Umbilical cord (tissue), 2 donors: ENCODE measurements at places on chromosomes 4 and X.

DNA sequence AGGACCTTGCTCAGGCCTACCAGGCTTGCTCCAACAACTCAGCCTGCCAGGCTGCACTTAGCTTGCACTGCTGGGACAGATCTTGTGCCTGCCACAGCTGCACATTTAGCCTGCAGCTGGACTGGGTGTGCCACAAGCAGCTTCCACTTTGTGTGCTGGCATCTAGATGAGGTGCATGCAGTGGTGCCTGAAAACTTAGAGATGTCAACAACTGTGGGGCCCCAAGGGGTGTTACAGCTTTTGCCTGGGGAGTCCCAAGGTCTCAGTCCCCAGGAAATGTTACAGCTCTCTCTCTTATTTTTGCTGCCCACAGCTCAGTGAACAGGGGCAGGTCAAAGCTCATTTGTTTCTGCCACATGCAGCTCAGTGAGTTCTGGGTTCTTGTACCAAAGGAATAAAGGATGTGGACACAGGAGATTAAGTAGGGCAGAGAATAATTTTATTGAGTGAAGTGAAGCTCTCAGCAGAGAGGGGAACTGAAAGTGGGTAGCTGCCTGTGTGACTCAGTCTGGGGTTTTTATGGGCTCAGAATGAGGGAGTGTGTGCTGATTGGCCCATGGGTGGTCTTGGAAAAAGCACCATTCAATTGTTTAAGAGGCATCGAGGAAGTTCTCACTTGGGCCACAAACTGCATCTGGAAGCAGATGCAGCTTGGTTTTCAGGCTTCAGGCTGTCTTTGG is 828.3 kb downstream of the TECRL start:
- no peak for DNase-seq

GRCh38 chr4:98516042-98516440 is 142.4 kb downstream of the TSPAN5 start:
- no peak for DNase-seq

- DNase-seq = no peak
These were observed 56.6 kb downstream of the FAM193A start for GRCh38 chr4:2593003-2593402.

DNA sequence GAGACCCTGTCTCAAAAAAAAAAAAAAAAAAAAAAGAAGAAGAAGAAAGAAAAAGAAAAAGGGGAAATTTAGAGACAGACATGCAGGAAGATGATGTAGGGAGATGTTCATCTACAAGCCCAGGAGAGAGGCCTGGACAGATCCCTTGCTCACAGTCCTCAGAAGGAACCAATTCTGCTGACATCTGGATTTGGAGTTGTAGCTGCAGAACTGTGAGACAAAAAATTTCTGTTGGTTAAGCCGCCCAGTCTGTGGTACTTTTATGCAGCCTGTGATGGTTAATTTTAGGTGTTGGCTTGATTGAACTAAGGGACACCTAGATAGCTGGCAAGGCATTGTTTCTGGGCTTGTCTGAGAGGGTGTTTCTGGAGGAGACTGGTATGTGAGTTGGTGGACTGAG is 10.1 kb upstream of the STIM2 start:
- DNase-seq = no peak

GRCh38 chr4:81814987-81815541 is 343.4 kb upstream of the RASGEF1B start:
- peak; percentile 31 for DNase-seq

- DNase-seq = no peak
These were observed 118.4 kb upstream of the TLL1 start for GRCh38 chr4:165754664-165755063.

DNA sequence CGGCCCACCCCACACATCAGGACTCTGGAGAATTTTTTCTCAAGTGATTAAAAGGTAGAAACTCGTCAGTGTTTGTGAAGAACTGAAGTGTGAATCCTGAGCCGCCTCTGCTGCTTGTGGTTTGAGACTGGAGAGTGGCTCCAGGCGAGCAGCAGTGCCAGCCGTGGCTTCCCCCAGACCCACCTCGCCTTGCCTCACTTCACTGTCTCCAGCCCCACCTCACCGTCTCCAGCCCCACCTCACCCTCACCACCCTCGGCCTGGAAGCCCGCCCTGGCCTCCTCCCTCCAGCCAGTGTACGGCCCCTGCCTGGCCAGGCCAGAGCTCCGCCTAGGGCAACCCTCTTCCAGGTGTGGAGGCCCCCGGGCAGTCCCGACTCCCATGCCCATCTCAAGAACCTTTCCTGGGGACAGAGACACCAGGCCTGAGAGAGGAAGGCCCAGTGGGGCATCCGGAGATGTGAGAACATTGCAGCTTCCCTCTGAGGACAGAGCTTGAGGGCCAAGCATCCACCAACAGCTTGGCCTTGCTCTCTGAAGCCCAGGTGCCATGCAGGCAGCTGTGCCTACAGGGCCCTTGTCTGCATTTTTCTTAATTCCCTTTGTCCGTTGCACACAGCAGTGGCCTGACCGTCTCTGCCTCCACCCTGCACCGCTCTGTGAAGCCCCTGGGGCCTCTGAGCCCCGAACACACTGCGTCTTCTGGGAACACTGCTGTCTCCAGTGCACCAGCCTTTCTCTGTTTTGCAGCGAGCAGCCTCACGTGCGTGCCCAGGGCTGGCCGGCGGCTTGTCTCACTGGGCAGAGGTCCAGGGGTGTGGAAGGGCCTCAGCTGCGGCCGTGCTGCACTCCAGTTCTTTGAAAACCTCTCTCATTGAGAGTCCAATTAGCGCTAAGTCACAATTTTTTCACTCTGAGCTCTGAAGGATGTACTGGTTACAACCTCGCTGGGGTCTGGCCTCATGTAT is 13.8 kb downstream of the SH3BP2 start:
- peak; percentile 72 for DNase-seq

- no peak for DNase-seq
These were observed 6.2 kb downstream of the S100P start for GRCh38 chr4:6699903-6700302.

GRCh38 chr4:52925531-52925968 is 63.4 kb downstream of the RASL11B start:
- no peak for DNase-seq

DNA sequence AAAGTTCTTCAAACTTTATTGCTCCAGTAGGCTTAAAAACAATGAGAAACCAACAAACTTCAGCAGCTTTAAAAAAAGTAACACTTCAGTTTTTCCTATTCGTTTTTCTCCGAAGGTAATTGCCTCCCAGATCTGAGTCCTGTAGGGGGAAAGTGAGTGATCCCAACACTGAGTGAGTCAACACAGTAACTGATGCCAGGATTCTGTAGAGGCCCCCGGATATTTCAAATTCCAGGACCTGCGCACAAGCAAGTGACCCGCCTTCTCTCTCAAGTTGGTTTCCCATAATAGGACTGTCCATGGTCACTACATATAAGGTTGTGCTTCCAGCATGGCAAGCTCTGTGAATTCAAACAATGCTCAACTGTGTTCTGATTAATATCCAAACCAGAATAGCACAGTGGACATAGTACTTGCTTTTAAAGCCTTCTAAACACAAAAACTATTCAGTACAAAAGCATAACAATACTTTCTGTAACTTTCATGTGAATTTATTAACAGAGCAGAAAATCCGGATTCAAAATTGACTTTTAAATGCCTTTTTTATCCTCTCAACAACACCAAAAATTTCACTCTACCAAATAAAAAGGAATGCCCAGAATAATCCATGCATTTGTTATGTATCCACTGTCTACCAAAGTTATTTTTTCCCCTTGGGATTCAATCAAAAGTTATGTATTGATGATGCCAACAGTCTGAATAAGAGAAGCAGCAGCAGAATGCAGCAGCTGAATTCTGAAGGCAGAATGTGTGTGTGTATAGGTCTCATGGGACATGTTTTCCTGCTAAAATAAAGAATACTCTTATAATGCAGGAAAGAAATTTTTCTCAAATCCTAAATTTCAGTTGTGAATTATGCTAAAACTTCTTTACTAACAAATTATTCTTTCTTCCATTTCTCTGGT is at the start of gene DMD:
Gene DMD, minus strand, starts transcription at position 194 of the 905 bp plus-strand sequence. CDS start 237 bp downstream, outside the sequence.
- DNase-seq = peak; percentile 88

GRCh38 chr4:24805067-24805466 is 9.7 kb downstream of the SOD3 start:
- peak; percentile 46 for DNase-seq

GRCh38 chr4:150972592-150972991 is 42.5 kb downstream of the LRBA start:
- DNase-seq = no peak

GRCh38 chrX:124280294-124280902 is 52.1 kb upstream of the TEX13D start:
- DNase-seq = no peak

GRCh38 chr4:162839814-162840213 is 326.9 kb downstream of the NAF1 start:
- DNase-seq = no peak

DNA sequence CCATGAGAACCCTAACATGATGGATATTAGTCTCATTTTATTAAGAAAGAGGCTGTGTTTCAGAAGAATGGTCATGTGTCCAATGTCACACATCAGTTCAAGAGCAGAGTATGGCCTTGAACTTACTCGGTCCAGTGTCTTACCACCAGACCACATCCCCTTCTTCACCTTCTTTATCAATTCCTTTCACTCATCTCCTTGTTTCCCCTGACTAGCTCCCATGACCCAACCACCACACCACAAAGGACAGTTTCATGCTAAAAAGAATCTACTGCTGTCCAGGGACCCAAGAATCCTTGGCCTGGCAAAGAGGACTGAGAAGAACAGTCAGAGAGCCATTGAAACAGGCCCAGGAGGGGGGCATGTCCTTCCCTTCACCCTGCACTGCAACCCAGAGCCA is 33.6 kb upstream of the MSN start:
- no peak for DNase-seq

DNA sequence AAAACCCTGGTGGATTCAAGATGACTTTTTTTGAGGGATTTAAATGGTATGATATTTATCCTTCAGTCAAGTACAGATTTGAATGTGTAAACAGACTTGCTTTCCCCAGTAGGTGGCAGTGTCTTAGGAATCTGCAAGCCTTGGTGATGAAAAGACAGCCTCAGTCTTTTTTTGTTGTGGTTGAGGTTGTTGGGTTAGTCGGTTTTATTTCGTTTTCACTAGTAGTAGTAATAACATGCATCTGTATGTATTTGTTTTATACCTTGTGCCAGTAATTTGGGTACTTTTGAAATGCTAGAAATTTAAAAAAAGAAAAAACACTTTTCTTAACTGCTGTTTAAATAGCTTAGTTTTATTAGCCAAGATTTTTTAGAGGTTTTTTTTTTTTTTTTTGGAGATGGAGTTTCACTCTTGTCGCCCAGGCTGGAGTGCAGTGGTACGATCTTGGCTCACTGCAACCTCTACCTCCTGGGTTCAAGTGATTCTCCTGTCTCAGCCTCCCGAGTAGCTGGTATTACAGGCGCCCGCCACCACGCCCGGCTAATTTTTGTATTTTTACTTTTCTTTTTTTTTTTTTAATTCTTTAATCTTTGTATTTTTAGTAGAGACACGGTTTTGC is 39.2 kb downstream of the COPS4 start:
- peak; percentile 54 for DNase-seq

GRCh38 chrX:124341396-124342132 is 4.8 kb upstream of the SH2D1A start:
- no peak for DNase-seq

DNA sequence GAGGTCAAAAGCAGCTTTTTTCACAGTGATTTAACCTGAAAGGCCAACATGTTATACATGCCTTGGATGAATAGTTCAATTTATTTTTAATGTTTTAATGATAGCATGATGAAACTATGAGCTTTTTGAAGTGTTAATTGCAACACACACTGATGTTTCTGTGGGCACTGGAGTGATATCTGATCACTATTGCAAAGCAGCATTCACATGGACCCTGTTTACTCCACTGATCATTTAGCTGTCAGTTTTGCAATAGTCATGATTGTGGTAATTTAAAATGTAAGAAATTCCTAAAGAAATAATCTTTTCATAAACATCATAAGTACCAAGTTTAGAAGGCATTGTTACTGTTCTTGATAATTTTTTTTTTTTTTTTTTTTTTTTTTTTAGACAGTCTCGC is 74.1 kb downstream of the ARSJ start:
- DNase-seq = no peak

DNA sequence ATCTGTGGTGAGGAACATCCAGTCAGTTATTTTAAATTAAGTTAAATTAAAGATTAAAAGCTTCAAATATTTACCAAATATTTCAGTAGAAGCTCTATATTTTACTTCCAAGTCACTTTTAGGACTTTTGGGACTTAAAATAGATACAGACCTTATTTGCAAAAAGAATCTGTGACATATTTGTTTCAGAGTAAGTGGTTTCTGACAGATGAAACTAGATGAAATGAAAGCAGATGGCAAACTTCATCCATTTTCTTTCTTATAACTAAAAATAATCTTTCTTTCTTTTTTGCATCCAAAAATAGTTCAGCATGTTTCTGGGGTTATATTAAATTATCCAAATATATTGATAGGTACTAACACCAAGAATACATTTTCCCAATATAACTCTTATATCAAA is 6.6 kb upstream of the UTP3 start:
- no peak for DNase-seq

GRCh38 chr4:84965553-84966381 is 723 bp downstream of the WDFY3 start:
- DNase-seq = peak; percentile 51

DNA sequence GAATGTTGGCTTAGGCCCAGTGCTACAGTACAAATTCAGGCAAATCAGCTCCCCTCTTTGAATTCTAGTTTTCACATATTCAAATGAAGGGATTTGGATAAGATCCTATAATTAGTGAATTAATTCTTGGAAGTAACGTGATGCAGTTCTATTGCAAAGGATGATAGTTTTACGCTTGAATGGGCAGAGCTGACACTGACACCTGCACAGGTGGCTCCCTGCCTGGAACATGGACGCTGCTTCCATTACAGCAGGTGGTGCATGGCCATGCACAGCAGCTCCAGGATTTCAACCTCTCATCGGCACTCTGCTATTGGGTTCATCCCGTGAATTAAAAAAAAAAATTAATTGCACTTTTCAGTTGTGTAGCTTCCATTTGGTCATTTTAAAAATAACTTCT is 28.4 kb upstream of the RPS6KA6 start:
- no peak for DNase-seq

GRCh38 chrX:18997916-18998315 is 14.0 kb upstream of the PHKA2 start:
- no peak for DNase-seq

GRCh38 chr4:55758066-55758465 is 61.5 kb upstream of the EXOC1L start:
- DNase-seq = no peak

DNA sequence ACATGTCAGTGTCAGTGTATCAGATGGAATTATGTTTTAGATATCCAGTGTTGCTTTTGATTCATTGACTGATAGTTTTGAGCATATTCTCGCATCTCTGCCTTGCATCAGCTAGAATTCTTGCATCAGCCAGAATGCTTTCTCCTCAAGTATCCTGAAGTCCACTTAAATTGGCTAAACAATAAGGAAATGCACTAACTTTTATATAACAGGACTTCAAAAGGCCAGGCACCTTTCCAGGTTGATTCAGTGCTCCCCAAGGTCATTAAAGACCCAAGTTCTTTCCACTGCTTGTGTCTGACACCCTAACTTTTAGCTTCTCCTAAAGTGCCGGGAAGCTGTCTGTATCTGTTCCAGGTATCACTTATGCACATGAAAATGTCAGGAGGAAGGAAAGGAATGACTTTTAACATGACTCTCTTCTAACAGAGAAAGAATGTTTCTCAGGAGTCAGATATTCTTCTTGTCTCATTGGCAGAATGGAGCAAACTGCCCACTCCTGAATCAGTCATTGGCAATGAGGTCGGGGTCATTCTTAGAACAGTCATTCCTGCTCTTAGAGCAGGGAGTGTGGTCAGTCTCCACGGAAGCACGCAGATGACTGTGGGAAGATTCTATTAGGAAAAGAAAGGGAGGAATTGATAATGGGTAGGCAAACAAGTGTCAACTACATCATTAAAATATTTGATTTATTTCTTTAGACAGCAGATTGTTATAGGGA is 92.9 kb upstream of the TLL1 start:
- DNase-seq = no peak

- no peak for DNase-seq
These were observed 17.7 kb upstream of the GPR34 start for GRCh38 chrX:41671082-41671481.
